ENCODE measurements at places on chromosomes 12 and 14.

DNA sequence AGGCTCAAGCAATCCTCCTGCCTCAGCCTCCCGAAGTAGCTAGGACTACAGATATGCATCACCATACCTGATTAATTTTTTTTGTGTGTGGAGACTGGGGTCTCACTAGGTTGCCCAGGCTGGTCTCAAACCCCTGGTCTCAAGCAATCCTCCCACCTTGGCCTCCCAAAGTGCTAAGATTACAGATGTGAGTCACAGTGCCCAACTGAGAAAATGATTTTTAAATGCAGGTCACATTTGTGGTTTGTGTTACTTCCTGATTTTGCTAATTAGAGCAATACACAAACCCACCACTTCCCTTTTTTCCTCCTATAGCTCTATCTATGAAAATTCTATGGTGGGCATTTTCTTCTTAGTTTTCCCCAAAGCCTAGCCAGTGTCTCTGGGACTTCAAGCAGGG, 45.5 kb upstream of the TMEM263 start:
- DNase-seq, result no peak

DNA sequence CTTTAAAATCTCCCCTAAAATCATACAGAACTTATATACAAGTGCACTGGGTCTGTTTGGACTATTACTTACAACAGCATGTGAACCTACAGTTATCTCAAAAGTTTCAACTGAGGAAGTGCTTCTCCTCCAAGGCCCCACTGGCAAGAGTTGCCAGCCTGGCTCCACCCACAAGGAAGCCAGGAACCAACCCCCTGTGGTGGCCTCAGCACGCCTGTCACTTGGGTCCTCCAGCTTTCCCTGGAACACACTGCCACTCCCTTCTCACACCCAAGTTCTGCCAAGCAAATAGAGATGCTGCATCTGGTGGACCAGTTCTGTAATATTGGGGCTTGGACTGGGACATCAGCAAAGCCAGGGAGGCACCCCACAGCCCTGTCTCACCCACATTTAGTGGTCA, 115.4 kb downstream of the GCH1 start:
- no peak for DNase-seq

- DNase-seq, result no peak
These were observed 6.7 kb upstream of the BATF start for GRCh38 chr14:75515629-75515996.

DNA sequence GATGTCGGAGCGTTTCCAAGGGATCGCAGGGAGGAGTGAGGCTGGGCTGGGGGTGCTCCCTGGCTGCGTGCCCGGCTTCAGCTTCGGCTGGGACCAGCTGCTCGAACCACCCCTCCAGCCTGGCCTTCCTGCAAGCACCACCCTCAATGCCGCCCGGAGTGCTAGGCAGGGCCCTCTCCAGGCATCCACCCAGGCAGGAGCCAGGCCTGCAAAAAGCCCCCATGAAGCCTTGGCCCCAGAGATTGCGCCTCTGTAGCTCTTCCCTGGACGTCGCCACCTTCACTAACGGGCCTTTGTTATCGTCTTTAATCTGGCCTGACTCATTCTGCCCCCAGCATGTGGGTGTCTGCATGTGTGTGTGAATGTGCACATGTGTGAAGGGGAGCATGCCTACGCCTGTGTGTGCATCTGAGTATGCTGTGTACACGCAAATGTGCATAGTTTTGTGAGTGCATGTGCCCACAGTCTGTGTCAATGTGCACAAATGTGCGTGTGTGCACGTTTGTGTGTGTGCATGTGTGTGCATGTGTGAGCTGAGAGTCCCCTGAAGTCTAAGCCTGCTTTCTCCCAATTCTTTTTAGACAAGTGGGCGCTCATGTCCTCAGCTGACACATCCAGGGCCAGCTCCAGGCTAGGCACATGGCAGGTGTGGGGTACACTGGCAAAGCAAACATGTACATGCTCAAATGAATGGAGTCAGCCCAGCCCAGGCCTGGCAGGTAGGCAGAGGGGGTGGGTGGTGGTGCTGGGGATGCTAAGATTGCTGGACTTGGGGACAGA, 195.4 kb upstream of the C14orf180 start:
- DNase-seq, result no peak

GRCh38 chr12:50971946-50972345, 19.6 kb downstream of the HIGD1C start:
- no peak for DNase-seq

DNA sequence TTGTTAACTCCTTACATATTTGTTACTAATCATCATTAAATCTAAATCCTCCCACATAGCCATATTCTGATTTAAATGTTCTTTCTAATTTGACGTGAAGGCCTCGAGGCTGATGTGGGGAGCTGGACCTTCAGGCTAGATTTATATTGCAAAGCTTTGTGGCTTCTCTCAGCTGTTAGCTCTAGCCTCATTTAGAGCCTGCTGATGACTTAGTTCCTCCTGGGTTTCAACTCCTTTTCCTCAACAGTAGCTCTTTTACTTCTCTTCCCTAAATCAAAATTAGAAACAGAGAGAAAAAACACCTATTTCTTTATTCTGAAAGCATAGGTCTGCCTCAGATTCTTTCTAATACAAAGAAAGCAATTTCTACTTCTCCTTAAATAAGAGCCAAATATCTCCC, 477.5 kb upstream of the CCDC196 start:
- no peak for DNase-seq

GRCh38 chr12:108638141-108638827, 4.6 kb upstream of the SELPLG start:
- DNase-seq, result no peak

- DNase-seq, result no peak
These were observed 44.5 kb downstream of the CHGA start for GRCh38 chr14:92967346-92967926.

GRCh38 chr14:51365241-51365965, 125.4 kb downstream of the TMX1 start:
- no peak for DNase-seq

DNA sequence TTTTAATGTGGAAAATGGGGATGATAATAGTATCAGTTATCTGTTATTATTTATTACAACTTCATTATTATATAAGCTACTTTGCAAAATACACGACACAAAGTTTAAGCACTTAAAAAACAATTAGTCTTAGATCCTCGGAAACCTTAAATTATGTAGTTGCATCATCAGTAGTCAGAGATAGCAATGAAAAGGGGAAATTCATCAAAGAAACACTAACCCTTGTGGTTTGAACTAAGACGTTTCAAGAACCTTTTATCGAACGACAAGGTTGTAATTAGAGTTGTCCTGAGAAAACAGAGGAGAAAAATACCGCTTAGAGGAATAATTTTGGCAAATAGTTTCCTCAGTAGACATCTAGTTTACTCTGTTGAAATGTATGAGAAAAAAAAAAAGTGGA, 198.5 kb downstream of the PTPRO start:
- DNase-seq, result no peak

DNA sequence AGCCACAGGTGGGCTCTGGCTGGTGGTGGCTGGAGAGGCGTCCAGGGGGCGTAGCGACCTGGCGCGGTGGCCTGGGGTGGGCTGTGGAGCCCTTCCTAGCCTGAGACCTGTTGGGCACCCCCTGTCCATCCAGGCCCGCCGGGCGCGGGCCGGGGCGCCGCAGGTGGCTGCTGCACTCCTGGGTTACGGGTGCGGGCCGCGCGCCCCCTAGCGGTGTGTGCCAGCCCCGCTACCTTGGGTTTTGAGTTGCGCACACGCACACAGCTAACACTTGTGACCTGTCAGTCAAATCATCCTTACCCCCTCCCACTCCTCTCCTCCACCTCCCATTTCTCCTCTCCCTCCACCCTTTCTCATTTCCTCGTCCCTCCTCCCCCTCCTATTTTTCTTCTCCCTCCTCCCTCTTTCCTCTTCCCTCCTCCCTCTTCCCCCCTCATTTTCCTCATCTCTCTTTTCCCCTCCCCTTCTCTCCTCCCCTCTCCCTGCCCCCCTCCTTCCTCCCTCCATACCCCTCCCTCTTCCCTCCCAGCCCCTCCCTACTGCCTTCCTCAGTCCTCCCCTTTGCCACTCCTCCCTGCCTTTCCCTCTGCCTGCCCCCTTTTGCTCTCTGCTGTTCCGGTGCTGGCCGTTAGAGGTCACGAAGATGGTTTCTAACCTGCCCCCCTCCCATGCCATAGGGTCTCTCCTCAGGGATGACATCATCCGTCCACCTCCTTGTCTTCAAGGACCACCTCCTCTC, 2.3 kb downstream of the MEG3 start:
- DNase-seq, result no peak

DNA sequence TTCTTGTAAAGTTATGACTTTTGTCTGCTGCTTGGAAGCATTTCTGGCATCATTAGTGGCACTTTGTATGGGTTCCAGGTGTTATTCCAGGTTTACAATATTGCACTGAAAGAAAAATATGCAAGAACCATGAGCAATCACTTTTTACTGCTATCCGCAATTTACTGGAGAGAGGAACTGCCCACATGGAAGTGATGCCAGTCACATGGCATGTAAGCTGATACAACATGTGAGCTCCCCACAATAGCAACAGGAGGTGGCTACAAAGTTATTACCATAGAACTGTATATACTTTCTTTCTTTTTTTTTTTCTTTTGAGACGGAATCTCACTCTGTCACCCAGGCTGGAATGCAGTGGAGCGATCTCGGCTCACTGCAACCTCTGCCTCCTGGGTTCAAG, 1012.1 kb downstream of the BCL11B start:
- DNase-seq, result no peak

- peak; percentile 44 for DNase-seq
These were observed 40.5 kb upstream of the PTCSC3 start for GRCh38 chr14:36217027-36217426.

- no peak for DNase-seq
These were observed 18.2 kb downstream of the GLT1D1 start for GRCh38 chr12:128871516-128871892.

GRCh38 chr12:95573951-95574576, 22.8 kb upstream of the USP44 start:
- no peak for DNase-seq

GRCh38 chr12:101666052-101666728, 31.2 kb upstream of the CHPT1 start:
- DNase-seq, result no peak

GRCh38 chr12:119283310-119283709, 51.2 kb upstream of the CCDC60 start:
- no peak for DNase-seq

Measured in SHP77 treated with DMSO at 0.1 percent for 48 hours (cell line).